ENCODE measurements at places on chromosomes 13 and 19.

- DNase-seq = no peak
Measured at GRCh38 chr13:65600702-65601101, 1629.4 kb downstream of the PCDH9 start.

- no peak for DNase-seq
Measured at GRCh38 chr13:50934735-50935435, 25.3 kb downstream of the RNASEH2B start.

DNA sequence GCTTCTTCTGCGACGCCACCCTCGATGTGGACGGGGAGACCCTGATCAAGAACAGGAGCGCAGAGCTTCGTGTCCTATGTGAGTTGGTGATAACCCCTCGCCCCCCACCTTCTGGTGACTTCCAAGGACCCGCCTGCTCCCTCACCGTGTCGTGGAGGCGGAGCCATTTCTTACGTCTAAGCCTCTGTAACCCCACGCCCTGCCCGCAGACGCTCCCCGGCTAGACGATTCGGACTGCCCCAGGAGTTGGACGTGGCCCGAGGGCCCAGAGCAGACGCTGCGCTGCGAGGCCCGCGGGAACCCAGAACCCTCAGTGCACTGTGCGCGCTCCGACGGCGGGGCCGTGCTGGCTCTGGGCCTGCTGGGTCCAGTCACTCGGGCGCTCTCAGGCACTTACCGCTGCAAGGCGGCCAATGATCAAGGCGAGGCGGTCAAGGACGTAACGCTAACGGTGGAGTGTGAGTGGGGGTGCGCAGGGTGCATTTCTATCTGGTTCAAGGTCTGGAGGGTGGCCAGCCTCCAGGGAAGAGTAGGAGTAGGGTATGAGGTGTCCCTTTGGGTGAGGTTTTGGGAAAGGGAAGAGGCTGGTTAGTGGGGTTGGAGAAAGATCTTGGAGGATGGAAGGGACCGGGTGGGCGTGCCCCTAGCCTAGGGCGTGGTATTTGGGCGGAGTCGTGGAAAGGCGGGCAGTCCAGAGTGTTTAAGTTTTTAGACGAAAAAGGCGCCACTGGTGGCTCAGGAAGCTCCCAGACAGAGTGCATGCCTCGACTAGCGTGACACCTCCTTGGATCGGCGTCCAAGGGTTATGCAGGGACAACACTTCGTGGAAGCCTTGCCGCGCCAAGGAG lies 3.3 kb downstream of the ICAM5 start:
- DNase-seq = no peak

DNA sequence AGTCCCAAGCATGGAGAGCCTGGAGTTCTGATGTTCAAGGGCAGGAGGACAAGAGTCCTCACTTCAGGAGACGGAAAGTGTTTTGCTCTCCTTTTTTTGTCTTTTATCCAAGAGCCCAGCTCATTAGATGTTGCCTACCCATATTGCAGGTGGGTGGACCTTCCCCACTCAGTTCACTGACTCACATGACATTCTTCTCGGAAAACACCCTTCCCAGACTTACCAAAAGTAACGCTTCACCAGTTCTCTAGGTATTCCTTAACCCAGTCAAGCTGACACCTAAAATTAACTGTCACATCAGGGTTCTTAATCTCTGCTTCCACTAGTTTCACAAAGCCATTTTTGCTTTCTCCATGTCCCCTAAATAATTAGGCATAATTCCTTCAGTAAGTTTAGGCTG lies 2215.4 kb upstream of the PCDH20 start:
- no peak for DNase-seq

DNA sequence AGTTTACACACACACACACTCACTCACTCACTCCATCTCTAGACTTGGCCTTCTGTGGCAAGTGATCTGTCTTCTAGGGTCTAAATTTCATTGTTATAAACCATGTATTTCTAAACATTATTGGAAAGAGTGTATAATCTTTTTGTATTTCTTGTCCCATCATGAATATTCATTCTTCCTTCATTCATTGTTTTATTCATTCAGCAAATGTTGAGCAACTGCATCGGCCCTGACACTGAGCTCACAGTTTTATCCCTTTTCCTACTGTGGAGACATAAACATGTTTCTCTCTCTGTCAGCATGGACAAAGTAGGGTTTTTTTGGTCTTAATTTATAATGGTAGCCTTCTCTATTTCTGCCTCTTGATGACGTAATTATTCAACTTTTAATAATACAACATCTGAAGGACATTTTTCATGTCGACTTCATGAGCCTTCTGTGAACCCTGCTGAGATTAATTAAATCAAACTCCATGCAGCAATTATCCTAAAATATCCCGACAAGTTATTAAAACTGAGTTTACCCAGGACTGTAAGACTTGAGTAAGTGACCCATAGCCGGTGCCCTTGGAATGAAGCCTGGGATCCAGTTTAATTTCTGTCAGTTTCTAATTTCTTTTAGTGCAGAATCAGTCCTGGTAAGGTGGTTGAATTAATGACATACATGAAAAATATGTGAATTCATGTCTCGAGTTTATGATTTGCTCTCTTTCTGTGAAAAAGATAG lies 7.3 kb downstream of the SPATA13 start:
- no peak for DNase-seq

GRCh38 chr13:112924365-112924764 lies 44.6 kb upstream of the MCF2L start:
- DNase-seq = no peak

GRCh38 chr13:113051641-113052040 lies 54.0 kb upstream of the F7 start:
- no peak for DNase-seq

- no peak for DNase-seq
Measured at GRCh38 chr19:23101241-23101640, 15.6 kb upstream of the ZNF730 start.

GRCh38 chr13:33838647-33839046 lies 20.7 kb downstream of the RFC3 start:
- no peak for DNase-seq

GRCh38 chr13:79360095-79360494 lies 46.0 kb downstream of the RBM26 start:
- DNase-seq = no peak

DNA sequence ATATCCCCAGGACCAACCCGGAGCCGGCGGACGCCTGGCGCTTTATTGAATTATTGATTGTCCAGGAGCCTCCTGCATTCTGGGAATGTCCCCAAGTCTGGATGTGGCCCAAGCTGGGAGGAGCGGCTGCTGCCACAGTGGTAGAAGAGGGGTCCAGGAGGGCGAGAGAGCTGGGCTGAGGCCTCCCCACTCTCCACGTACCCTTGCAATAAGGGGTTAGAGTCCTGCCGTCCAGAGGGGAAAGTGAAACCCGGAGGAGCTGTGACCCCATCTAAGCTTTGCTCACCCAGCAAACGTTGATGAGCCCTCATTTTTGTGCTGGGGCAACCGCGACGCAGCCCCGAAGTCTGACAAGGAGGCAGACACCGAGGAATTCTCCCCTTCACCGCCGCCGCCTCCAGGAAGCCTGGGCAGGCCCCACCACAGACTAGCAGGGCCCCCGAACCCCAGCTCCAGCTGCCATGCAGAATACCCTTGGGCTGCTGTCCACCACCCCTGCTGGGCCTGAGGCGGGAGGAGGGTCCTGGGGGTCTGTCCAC lies 1.4 kb upstream of the C2CD4C start:
- no peak for DNase-seq

- DNase-seq = peak; percentile 94
Measured at GRCh38 chr19:19865750-19866610, at the start of gene ZNF253. TSS of gene ZNF253 (plus strand) at chr19:19865882. CDS start at chr19:19865997, 115 bp downstream.

DNA sequence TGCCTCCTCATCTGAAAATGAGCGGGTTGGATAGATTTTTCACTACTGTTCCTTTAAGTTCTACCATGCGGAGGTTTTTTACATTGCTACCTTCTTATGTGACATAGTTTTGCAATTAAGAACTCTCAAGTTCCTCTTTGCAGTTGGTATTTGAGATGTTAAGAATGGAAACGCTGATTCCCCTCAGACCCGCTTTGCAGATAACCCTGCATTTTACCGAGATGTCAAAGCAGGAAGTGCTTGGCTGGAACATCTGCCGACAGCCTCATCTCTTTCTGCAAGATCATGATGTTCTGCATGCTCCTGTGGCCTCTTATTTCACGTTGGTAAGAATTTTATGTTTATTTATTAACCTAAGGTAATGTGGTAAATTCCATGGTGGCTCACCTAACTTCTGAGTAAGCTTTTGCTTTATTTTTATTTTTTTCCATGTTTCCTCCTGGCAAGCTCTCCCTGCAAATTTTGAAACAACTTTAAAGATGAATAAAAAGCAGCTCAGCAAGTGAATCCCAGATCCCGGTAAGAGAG lies 22.5 kb downstream of the PABPC3 start:
- no peak for DNase-seq

DNA sequence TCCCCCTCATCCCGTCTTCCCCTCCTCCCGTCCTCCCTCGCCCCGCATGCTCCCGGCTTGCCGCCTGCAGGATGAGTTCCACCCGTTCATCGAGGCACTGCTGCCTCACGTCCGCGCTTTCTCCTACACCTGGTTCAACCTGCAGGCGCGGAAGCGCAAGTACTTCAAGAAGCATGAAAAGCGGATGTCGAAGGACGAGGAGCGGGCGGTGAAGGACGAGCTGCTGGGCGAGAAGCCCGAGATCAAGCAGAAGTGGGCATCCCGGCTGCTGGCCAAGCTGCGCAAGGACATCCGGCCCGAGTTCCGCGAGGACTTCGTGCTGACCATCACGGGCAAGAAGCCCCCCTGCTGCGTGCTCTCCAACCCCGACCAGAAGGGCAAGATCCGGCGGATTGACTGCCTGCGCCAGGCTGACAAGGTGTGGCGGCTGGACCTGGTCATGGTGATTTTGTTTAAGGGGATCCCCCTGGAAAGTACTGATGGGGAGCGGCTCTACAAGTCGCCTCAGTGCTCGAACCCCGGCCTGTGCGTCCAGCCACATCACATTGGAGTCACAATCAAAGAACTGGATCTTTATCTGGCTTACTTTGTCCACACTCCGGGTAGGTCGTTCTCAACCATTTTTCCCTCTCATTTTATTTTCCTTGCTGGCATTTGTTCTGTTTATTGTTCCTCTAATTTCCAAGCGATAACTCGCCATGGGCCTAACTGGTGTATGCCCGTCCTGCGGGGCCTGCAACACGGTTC lies 29.8 kb downstream of the NFIX start:
- no peak for DNase-seq

DNA sequence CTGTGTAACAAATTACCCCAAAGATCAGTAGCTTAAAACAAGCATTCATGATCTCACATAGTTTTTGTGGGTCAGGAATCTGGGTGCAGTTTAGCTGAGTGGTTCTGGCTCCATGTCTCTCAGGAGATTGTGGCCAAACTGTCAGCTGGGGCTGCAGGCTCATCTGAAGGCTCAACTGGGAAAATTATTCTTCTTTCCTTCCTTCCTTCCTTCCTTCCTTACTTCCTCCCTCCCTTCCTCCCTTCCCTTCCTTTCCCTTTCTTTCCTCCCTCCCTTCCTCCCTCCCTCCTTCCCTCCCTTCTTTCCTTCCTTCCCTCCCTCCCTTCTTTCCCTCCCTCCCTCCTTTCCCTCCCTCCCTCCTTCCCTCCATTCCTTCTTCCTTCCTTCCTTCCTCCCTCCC lies 8.7 kb upstream of the RFX2 start:
- DNase-seq = no peak

GRCh38 chr13:100544866-100545683 lies 43.5 kb downstream of the GGACT start:
- no peak for DNase-seq

- no peak for DNase-seq
Measured at GRCh38 chr13:38875186-38875875, 115.3 kb downstream of the STOML3 start.

DNA sequence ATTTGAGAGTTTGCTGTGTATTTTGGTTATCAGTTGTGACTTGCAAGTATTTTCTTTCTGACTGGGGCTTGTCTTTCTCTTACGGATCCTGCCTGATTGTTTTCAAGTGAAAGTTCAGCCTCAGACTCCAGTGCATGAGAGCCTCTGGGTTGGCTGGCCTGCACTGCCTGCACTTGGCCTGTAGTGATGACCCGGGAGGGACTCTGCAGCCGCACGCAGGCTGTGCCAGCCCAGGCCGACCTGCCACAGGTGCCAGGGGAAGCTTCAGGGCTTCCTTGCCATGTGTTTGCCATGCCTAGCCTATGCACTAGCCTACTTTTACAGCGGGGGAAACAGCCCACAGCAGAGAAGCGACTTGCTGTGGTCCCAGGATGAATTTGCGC lies 77.0 kb downstream of the KDM4B start:
- no peak for DNase-seq

GRCh38 chr13:27334774-27335435 lies 64.3 kb downstream of the RASL11A start:
- no peak for DNase-seq

DNA sequence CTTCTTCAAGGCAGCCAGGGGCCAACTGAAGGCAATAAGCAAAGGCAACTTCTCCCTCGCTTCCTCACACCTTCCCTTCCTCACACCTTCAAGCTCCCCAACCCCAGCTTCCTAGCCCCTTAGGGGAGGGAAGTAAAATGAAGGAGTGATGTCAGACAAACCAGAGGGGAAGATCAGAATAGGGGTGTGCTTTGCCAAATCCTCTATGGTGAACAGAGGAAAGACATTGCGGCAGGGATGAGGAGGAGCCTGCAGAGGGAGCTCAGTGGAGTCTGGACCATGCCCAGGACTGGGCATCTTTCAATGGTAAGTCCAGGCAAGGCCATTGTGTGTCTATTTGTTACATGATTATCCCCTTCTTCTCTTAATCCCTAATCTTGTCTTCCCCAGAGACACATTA lies 164.0 kb downstream of the TSHZ3 start:
- no peak for DNase-seq

GRCh38 chr13:40236566-40237168 lies 429.8 kb downstream of the FOXO1 start:
- DNase-seq = no peak

GRCh38 chr13:114135731-114136171 lies 3.3 kb upstream of the RASA3 start:
- no peak for DNase-seq

DNA sequence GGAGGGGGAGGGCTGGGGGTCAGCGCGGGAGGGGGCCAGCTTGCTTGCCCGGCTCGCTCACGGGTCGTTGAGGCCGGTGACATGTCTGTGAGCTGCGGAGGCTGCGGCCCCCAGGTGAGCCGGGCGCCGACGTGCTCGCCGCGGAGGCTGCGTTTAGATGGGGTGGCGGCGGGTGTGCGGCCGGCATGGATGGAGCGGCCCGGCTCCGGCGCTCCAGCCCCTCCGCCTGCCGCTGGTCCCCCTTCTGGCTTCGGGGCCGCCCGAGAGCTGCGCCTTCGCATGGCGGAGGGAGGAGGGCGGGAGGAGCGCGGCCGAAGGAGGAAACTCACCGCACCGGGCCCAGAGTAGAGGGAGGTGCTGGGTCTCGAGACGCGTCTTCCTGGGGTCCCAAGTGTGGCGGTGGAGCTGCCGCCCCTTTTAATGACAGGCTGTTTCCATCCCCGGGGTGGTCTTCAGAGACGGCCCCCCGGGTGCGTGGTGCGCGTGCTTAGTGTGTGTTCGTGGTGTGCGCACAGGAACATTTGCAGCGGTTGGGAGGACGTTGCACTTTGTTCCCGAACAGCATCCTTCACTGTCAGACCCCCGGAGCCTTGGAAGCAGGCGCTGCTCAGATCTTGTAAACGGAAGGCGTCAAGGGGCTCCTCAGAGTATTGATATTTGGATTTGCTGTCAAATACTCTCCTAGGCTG lies at the start of gene AKAP11:
Gene AKAP11, plus strand, starts transcription at position 38 of the 689 bp plus-strand sequence. CDS start 14,197 bp downstream, outside the sequence.
- DNase-seq = peak; percentile 33

- no peak for DNase-seq
Measured at GRCh38 chr19:1037621-1038064, 2.3 kb upstream of the ABCA7 start.
